ENCODE measurements at places on chromosomes 3 and 15. TPM values are rescaled to one million over a fixed set of nuclear protein-coding genes. Genes with fewer than 3 reads are reported as not detected.

GRCh38 chr3:90092994-90093393, 985.6 kb downstream of the EPHA3 start:
- DNase-seq = no peak

DNA sequence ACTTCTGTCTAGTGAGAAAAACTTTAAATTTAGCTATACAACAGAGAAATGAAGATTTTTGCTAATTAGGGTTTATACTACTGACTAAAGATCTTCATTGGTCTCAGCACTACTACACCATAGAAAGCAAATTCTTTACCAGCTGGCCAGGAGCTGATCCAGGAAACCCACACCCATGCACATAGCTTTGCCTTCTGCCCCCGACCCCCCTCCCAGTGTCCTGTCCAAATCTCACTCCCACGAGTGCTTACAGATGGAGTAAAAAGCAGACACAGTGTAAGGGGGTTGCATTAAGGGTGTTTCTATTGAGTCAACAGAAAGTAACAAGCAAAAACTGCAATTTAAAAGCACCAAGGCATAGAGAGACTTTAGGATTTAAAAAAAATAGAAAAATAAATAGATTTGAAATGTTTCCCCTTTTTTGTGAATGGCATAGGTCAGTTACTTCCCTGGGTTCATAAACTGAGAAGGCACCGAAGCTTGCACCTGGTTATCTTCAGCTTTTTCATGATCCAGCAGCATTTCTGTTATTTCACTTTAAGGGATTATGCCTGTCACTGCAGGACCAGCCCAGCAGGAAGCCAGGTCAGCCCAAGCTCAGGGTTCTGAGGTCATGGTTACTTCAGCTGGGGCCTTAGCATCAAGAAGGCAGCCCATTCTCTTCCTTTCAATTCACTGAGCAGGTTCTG, 124.3 kb downstream of the CTNNB1 start:
- DNase-seq = no peak

- DNase-seq = no peak
Measured at GRCh38 chr3:128994581-128995546, 988 bp upstream of the CFAP92 start.

Gene FOXB1
- 0.22 TPM for total RNA-seq

Gene GRIP2
- not detected for total RNA-seq

- no peak for DNase-seq
Measured at GRCh38 chr3:46303240-46303639, 50.7 kb upstream of the CCR2 start.

Gene LRRC31
- total RNA-seq = not detected

- no peak for DNase-seq
Measured at GRCh38 chr3:114168150-114168549, 10.7 kb downstream of the DRD3 start.

DNA sequence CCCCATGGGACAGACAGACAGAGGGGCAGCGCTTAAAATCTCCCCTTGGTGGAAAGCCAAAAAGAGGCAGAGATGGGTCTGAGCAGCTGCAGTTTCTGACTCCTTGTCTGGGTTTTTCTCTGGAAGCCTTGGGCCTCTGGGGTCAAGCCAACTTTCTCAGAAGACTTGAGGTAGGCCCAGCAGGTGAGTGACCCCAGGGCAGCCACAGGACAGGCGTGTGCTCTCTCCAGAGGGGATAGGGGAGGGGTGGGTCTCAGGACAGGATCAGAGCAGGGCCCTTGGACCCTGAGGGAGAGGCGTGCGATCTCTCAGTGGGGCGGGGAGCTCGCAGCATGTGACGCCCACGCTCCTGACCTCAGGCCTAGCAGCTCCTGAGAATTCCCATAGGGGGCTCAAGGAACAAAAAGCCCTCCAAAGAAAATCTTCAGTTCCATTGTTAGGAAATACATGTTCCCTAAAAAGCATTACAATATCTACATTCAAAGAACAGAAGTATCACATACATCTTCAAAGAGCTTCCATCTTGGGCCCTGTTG, 34.6 kb upstream of the DUSP7 start:
- DNase-seq = no peak

- DNase-seq = peak; percentile 42
Measured at GRCh38 chr3:115814778-115815380, 191.6 kb downstream of the GAP43 start.

GRCh38 chr3:158127250-158128219, 17.6 kb downstream of the RSRC1 start:
- DNase-seq = no peak

- no peak for DNase-seq
Measured at GRCh38 chr3:29515451-29515850, 234.6 kb downstream of the RBMS3 start.

Gene CCDC54
- not detected for total RNA-seq

- DNase-seq = no peak
Measured at GRCh38 chr3:89787979-89788378, 680.6 kb downstream of the EPHA3 start.

DNA sequence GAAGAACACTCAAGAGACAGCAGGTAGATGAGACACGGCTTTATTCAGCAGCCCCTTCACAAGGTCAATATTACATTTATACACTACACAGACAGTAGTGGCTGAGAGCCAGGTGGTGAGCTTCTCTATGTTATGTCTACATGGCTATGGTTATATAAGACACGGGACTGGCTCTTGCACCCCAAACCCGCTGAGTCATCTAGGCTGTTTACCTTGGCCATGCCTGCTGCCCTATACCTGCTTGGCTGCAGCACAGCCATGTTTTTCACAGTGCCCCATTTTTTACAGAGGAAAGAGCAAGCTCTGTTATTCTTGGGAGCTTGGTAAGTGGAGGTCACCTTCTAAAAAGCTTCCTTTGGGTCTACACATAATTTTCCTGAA, 231.6 kb downstream of the IGSF11 start:
- DNase-seq = no peak

DNA sequence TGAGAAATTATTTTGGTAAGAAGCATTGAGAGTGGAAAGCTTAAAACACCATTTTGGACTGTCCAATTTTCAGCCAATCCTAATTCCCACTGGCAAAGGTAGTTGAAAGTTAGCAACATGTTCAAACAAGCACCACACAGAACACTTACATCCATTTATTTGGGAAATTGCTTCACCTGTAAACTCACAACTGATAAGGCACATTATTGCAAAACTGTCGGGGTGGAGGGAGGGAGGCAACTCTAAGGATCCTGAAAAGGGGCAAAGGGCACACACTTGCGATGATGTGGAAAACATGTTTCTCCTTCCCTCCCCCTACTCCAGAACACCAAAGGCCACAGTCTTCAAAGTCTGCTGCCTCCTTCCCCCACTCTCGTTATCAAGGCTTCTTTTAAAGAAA, 9.4 kb downstream of the TMEM41A start:
- DNase-seq = no peak

GRCh38 chr3:161274691-161275298, 53.7 kb downstream of the NMD3 start:
- no peak for DNase-seq

DNA sequence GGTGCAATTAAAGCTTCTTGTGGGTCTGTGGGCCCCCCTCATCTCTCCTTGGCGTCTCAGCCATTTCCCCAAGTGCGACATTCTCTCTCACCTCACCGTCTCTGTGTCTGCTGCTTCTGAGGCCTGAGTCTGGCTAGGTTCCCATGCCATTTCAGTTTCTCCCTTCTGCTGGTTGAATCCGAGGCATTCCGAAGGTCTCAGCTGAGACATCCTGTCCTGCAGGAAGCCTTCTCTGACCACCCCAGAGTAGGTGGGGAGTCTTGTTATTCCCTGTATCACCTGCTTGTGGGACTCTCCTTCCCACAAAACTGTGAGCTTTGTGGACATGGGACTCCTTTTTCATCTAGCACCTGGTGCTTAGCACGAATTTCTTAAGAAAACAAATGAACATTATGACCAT, 78.3 kb downstream of the ASB7 start:
- DNase-seq = no peak

- DNase-seq = no peak
Measured at GRCh38 chr3:72977060-72977808, 19.4 kb upstream of the PPP4R2 start.

- DNase-seq = no peak
Measured at GRCh38 chr3:41507336-41508062, 308.2 kb downstream of the CTNNB1 start.

DNA sequence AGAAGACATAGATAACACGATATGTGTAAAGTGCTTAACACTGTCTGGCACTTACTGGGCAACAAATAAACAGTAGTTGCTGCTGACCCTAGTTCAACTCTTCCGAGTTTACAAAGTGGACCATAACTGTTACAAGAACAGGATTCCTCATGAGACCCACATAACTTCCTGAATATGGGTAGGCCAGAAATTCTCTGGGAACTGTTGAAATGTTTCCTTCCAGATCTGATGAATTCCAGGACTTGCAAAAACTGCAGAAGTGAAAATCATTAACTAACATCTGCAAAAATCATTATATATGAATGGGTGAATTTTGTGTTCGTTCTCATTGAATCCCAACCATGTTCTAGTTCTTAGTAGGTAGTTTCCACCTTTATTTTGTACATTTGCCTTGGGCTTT, 181.7 kb upstream of the MME start:
- no peak for DNase-seq

Gene CD47
- 150 TPM for total RNA-seq

Gene CCDC39
- total RNA-seq = not detected

- DNase-seq = no peak
Measured at GRCh38 chr15:83587091-83587490, 66.8 kb upstream of the ADAMTSL3 start.

Gene ZDHHC3
- 51.4 TPM for total RNA-seq

Gene KPNA4
- 48.9 TPM for total RNA-seq

- no peak for DNase-seq
Measured at GRCh38 chr3:131141770-131142169, 115.1 kb downstream of the NEK11 start.

- no peak for DNase-seq
Measured at GRCh38 chr3:127011270-127011992, 28.5 kb downstream of the PLXNA1 start.

DNA sequence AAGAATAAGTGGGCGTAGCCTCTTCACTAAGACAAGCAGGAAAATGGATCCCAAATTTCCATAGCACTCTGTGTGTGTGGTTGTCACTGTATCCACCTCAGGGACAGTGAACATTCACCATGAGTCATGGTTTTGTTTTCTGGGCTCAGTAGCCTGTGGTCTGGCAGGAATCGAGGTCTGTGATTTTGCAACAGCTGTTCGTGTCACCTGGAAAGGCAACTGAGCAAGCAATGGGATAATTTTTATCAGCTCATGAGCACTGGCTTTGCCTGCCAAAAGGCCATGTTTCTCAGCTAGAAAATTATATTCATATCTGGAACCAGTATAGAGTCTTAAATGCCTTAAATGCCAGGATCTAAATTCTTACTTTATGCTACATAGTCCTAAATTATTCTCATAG, 60.9 kb downstream of the STRIT1 start:
- DNase-seq = no peak

GRCh38 chr3:86986671-86987420, 4.1 kb downstream of the VGLL3 start:
- no peak for DNase-seq

Gene SERPINI1
- total RNA-seq = 2.8 TPM

GRCh38 chr3:13690636-13691035, 141.7 kb downstream of the FBLN2 start:
- no peak for DNase-seq

GRCh38 chr3:171531716-171532115, 71.5 kb upstream of the TNIK start:
- no peak for DNase-seq

Gene HOMER2
- 2.3 TPM for total RNA-seq

GRCh38 chr3:27034255-27034654, 334.9 kb downstream of the NEK10 start:
- no peak for DNase-seq

Measured in T-helper 17 cell (primary cell).